ENCODE measurements at places on chromosomes 7 and 10.

DNA sequence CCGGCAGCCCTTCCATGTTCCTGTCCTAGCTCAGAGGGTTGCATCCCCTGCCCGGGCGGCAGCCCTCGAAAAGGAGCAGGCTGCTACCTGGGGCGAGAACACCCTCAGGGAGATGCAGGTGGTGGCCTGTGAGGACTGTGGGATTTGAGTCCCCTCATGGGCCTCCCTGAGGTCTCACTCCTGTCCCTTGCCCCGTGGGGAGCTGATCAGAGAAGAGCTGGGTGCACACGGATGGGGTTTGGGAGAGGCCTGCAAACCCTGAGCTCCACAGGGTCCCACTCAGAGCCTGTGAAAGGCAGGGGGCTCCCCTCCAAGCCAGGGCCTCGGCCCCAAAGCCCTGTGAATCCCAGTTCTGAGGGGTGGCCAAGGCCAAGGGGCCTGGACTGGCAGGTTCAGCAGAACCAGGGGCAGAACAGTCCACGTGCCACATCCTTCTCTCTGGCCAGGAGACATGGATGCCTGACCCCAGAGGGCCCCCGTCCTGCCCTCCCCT, 424 bp upstream of the CYP2W1 start:
- DNase-seq: no peak

DNA sequence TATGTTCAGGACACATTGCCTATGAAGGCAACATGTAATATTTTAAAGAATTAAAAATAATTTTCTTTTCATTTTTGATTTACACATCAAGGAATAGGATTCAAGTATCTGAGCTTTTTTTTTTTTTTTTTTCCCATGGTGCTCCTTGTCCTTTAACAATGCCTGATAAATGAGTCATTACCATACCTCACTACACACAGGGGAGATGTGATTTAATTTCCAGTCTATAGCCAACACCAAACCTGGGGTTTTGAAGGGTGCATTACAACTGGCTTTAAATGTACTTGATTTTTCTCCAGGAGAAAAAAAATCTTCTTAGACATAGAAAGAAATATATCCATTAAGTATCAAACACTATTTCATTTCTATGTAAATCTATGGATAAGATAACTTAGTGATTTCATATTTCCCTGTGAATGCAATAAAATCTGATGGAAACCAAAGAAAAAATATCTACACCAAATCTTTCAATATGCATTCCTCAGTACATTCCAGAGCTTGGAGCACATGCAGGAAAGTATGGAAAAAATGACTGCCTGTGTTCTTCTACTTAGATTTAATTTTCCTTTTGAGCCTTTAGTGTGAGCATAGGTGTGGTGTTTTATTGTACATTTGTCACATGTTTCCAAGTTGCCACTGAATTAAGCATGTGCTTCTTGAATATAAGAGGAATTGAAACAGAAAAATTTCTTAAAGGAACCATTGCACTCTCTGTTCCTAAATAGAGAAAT, 204.8 kb upstream of the MEOX2 start:
- no peak for DNase-seq

DNA sequence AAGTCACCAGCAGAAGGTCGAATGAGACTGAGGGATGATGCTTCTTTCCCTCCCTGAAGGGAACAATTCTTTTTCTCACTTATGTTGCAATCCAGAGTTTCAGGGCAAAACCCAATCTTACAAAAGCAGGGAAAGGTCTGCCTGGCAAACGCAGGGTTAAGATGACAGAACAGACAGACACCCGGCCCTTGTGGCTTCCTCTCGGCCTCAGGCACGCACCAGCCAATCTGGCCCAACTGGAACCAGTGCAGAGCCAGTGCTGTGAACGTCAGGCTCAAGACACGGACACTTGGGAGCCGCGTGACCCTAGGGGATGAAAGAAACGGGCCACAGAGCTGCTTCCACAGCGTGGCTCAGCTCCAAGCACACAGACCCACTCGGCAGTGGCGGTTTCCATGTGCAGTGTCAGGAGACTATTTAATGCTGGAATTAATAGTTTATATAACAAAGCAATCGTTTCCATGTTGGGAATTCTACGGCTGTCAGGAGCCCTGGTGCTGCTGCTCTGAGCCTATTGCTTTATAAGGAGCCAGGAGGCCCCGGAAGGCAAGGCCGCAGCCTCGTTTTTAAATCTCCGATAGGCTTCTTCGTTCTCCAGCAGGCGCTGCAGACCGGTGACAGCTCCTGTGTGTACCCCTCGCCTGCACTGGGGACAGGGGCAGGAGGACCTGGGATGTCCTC, 198.4 kb downstream of the DIP2C start:
- no peak for DNase-seq

DNA sequence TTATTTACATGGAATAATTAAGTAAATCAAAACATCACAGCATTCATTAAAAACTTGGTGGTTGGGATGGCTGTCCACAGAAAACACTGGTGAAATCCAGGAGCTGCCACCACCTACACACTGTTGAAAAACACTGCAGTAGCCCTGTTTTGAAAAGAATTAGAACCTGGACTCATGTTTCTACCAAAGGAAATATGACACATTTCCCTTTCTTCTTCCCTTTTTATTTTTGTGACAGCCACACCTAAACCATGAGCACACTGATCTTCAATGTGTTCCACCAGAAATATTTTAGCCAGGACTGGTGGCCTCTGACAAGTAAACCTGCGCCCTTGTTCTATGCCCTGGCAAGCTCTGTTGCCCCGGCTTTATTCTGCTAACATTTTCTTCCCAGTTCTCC, 3.3 kb downstream of the TMEM140 start:
- DNase-seq: no peak

GRCh38 chr7:12701433-12701832, 14.0 kb downstream of the ARL4A start:
- DNase-seq: no peak

- no peak for DNase-seq
Observed at GRCh38 chr10:19021162-19021561, 27.4 kb upstream of the MALRD1 start.

GRCh38 chr7:145313551-145313950, 477.7 kb upstream of the TPK1 start:
- DNase-seq: no peak

DNA sequence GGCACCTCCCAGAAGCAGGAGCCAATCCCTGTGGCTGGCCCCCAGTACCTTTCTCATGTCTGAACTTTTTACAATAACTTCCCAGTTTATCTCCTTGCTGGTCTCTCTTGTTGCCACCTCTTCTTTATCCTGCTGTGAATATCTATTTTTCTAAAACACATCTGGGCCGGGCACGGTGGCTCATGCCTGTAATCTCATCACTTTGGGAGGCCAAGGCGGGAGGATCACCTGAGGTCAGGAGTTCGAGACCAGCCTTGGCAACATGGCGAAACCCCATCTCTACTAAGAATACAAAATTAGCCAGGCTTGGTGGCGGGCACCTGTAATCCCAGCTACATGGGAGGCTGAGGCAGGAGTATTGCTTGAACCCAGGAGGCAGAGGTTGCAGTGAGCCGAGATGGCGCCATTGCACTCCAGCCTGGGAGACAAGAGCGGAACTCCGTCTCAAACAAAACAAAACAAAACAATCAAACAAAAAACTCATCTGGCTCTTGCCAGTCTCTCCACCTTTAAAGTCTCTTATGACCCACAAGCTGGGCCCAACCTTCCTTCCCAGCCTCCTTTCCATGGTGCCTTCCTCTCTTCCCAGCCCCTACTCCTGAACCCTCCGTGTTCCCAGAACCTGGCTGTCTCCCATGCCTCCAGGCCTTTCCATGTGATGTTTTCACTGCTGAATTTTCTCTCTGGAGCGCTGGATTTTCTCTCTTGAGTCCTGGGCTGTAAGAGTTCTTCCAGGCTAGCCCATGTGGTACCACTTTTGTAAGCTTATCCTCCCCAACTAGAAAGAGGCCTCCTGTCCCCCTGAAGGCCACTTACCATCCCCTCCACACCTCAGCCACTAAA, 51.3 kb downstream of the HIP1 start:
- no peak for DNase-seq

DNA sequence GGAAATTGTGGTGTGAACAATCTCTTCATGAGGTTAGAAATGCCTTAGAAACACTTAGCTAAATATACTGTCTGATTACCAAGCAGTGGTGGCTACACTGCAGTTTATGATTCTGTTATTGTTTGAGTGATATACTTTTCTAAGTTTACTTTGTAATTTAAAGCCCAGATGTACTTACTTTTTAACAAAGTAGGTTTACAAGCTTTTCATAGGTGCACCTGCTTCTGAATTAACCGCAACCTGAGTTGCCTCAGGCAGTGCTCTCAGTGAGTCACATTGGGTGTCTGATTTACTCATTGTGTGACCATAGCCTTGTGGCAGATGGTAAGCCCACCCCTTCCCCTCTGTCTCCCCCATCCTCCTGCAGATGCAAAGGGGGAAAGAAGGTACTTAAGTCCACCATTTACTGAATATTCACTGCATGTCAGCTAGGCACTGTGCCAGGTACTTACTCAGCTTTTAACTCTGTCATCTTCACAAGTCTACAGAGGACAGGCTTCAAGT, 9.0 kb downstream of the MTURN start:
- DNase-seq: no peak

DNA sequence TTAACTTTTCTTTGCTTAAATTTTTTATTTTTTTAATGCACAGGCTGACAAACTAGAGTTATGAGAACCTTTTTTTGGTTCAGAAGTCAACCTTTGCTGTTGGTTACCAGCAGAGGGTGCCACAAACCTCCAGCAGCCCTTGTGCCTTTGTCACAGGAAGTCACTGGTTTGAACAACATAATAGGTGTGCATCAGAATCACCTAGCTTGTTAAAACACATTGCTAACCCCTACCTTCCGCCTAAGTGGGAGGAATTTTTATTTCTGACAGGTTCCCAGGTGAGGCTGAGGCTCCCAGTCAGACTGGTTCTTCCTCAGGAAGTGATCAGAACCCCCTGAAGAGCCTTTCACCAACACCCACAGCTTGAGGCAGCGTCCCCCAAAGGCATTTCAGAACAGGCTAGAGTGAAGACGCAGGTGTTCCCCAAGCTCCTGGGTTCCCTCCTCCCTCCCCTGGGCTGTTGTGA, 22.6 kb upstream of the VDAC2 start:
- peak; percentile 52 for DNase-seq

DNA sequence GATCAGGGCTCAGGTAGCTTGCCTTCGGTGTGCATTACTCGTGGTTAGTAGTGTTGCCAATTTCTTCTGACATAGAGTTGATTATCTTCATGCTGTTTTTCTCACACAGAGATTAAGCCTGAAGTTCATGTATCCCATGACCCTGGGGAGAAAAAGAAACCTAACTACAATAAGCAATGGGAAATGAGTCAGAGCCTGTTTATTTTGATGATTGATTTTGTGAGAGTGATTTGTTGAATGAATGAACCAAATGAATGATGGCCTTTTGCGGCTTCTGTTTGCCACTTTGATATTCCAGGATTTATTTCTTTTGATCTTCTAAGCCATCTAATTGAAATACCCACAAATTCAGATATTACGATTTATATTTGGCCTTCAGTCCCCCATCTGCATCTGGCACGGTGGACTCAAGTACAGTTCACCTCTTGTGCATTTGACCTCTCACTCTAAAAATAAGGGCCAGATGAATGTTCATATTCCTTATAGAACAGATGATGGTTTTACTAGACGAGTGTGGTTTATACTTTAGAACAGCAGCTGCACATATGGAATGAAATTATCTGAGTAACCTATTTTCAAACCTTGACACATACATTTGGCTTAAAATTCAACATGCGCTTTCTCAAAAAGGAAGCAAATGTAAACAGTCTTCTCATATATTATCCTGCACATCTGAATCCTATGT, 110.7 kb downstream of the PLCE1 start:
- no peak for DNase-seq

DNA sequence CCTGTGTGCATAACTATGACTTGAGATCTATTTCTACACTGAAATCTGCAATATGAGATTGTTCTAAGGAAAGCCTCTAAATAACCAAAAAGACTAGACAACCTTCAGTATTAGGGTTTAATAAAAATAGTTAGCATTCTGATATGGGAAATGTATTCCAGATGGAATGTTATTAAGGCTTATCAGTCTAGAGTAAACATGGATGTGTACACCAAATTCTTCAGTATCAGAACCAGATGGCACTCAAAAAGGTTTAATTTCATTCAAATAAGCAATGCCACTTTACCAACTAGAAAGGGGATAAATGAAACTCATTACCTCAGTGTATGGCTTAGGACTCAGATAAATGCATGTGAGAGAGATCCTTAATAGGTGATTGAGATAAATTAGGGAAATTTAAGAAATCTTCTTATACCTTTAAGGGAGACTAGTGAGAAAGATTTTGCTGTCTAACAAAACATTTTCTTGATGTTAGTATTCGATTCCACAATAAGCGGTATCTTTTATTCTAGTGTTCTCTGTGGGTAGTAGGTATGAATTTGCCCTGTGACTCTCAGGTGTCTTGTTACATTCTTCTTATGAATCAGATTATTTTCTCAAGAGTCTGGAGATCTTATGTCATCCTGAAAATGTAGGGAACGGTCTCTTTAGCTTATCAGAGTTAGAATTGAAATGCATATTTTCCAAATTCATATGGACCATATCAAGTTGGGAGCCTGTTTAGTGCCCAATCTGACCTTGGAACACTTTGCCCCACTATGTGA, 159.2 kb downstream of the PRKG1 start:
- DNase-seq: no peak

GRCh38 chr10:67971311-67971710, 86.9 kb downstream of the SIRT1 start:
- no peak for DNase-seq

GRCh38 chr10:59585046-59585700, 124.5 kb downstream of the SLC16A9 start:
- no peak for DNase-seq

DNA sequence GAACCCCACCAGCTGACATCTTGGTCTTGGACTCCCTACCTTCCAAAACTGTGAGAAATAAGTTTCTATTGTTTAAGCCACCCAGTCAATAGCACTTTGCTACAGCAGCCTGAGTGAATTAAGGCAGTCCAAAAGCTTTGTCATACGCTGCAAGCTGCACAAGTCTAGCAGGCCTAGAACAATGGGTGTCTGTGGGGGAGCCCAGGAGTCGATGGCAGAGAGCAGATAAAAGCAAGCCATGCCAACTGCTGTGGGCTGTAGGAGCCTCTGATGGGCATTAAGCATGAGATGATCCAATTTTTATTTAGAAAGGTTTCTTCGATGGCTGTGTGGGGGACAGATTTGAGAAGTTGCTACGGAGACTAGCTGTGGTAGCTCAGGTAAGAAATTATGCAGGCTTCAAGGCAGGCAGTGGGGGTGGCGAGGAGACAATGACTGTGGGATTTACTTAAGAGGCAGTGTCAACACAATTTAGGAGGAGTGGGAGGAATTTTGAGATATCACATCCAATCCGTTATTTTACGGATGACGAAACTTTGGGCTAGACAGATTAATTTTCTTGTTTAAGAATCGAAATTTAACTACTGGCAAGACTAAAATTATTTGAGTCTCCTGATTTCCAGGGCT, 110.4 kb downstream of the NRCAM start:
- DNase-seq: no peak

- no peak for DNase-seq
Observed at GRCh38 chr10:132482090-132482800, 55.3 kb upstream of the INPP5A start.

- DNase-seq: no peak
Observed at GRCh38 chr7:140645166-140645900, 4.7 kb upstream of the DENND2A start.

GRCh38 chr10:43121444-43121843, 16.8 kb upstream of the CSGALNACT2 start:
- DNase-seq: no peak
